Foreskin keratinocyte (primary cell): ENCODE measurements at places on chromosomes 1 and 21. TPM values are rescaled to one million over a fixed set of nuclear protein-coding genes. Genes with fewer than 3 reads are reported as not detected.

MDM4 gene
- 3.1 and 3.6 TPM in 2 replicates for polyA plus RNA-seq

RIIAD1 gene
- not detected in 2 replicates for polyA plus RNA-seq

APCS gene
- not detected in 2 replicates for polyA plus RNA-seq

EDARADD gene
- polyA plus RNA-seq, result 3.1 TPM in 2 replicates

DISP1 gene
- polyA plus RNA-seq, result 0.36 and 0.38 TPM in 2 replicates

LHX8 gene
- not detected in 2 replicates for polyA plus RNA-seq

SPRR2G gene
- polyA plus RNA-seq, result 1.4 and 2.9 TPM in 2 replicates

KCNA3 gene
- polyA plus RNA-seq, result not detected in 2 replicates

GCLM gene
- 11.3 and 12.6 TPM in 2 replicates for polyA plus RNA-seq

IL22RA1 gene
- polyA plus RNA-seq, result 6.2 and 6.3 TPM in 2 replicates

DMRTA2 gene
- polyA plus RNA-seq, result not detected in 2 replicates
